LHCN-M2 (cell line): ENCODE measurements at places on chromosomes 2 and 18.

GRCh38 chr2:37582481-37583220 is 88.8 kb downstream of the CDC42EP3 start:
- DNase-seq = peak; percentile 88

- peak; percentile 82 for DNase-seq
Measured at GRCh38 chr2:47360927-47361326, 42.0 kb upstream of the MSH2 start.

DNA sequence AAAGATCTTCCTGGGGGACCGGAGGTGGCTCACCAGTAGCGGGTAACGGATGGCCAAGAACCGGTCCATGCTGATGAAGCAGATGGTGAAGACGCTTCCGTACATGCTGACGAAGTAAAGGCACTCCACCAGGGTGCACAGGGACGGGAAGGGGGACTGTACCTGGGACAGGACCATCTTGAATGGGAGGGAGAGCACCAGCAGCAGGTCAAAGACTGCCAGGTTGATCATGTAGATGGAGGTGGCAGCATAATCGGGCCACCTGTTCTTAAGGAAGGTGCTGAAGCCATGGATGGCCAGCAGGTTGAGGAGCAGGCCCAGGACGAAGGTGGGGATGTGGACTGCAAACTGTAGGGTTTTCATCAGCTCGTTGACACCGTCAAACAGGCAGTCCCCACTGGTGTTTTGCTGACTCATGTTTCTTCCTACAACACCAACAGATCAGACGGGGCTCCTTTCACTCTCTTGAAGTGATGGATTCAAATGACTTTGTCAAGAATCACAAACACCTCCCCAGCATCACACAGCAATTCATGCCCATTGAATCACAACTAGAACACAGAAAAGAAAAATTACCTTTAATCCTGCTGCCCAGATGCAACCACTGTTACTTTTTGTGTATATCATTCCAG is 14.4 kb downstream of the GPR55 start:
- no peak for DNase-seq

- DNase-seq = peak; percentile 88
Measured at GRCh38 chr2:30421604-30422443, 25.2 kb upstream of the LCLAT1 start.

DNA sequence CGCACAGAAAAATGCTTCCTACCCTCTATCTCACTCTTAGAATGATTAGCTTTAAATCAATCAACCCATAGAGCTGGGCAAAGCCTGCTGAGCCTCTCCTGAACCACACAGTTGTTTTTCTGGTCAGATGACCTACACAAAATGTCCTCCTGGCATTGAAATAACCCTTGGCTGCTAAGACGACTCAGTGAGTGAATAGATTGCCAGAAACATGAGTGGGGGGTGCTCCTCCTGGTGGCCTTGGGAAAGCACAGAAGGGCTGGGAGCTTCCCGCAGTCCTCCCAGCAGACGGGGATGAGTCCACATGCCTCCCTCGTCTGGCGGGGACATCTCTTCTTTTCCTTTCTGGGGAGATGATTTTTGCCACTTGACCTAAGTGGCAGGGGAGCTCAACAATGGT is 14.9 kb downstream of the MAL start:
- no peak for DNase-seq

- DNase-seq = no peak
Measured at GRCh38 chr18:49767111-49768050, 46.0 kb downstream of the ACAA2 start.

GRCh38 chr2:137206069-137206468 is 440.7 kb downstream of the THSD7B start:
- DNase-seq = no peak

- DNase-seq = no peak
Measured at GRCh38 chr2:240452462-240453256, 17.2 kb downstream of the GPC1 start.

DNA sequence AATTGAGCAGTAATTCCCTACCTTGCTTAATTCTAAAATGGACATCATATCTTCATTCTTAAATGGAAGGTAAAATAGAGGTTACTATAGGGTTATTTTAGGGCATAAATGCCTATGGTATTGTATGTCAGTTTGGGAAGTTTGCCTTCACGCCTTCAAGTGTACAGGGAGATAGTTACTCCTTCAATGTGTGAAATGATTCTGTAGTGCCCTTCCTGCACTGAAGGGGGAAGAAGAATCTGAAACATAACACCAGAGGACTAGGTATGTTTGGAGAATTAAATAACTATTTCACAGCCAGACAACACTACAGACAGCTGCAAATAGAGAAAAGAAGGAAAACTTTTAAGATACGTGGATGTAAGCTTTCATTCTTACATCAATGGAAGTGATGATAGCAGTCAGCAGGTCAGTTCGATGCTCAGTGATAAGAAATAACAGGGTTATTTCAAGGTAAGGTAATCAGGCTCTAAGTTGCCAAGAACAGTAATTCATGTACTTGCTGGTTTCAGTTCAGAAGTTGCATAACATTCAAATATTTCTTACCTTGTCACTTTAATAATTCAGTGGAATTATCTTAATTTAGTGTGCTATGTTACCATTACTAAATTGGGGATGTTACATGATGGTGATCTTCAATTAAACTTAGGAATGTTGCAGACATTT is 4.0 kb downstream of the PKP4 start:
- peak; percentile 11 for DNase-seq

DNA sequence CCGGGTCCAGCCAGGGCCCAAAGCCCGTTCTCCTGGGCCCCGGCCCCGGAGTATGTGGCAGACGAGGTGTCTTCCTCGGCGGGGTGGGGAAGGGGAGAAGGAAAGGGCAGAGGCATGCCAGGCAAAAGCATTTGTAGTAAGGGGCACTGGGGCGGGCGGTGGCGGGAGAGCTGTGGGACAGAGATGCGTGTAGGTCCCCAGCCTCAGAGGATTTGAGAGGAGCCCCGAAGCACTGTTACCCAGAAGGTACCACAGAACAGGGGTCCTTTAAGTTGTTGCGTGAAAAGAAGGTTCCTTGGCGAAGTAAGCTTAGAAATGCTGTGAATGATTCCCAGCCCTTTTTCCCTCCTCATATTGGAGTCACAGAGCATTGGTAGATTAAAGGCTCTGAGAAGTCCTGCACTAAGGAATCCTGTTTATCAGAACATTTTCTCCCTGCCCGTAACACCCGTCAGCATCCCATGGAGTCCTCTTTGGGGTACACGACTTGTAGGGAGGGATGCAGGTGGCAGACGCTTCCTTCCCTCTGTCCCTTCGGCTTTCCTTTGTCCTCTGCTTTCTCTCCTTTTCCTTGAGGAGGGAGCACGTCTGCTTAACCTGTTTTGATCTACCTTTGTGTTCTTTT is 12.5 kb downstream of the GAREM2 start:
- no peak for DNase-seq

- DNase-seq = no peak
Measured at GRCh38 chr2:120796094-120796493, 60.4 kb downstream of the GLI2 start.

DNA sequence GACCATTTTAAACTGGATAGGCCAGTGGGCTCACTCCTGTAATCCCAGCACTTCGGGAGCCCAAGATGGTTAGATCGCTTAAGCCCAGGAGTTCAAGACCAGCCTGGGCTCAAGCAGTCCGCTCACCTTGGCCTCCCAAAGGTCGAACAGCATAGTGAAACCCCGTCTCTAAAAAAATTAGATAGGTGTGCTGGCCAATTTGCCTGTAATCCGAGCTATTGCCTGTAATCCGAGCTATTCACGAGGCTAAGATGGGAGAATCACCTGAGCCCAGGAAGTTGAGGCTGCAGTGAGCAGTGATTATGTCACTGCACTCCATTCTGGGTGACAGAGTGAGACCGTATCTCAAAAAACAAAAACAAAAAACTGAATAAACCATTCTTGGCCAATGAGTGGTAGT is 52.6 kb upstream of the EMILIN2 start:
- no peak for DNase-seq

DNA sequence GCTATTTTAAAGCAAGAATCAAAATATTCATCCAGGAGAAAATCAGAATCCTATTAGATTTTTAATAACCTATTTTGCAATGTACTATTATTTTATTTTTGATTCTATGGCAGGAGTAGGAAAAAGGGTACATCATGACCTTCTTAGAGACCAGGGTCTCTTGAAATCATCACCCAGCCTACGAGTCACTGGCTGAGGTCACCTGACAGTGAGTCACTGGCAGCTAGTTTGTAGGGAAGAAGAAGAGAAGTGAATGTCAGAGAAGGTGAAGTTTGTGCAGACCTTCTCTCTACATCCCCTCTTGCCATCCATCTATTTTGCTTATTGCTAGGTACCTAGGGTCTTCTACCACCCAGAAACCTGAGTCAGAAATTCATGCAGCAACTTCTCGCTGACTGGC is 144.2 kb downstream of the ALK start:
- DNase-seq = peak; percentile 19

- peak; percentile 98 for DNase-seq
Measured at GRCh38 chr2:170525566-170525900, 189.6 kb upstream of the SP5 start.

DNA sequence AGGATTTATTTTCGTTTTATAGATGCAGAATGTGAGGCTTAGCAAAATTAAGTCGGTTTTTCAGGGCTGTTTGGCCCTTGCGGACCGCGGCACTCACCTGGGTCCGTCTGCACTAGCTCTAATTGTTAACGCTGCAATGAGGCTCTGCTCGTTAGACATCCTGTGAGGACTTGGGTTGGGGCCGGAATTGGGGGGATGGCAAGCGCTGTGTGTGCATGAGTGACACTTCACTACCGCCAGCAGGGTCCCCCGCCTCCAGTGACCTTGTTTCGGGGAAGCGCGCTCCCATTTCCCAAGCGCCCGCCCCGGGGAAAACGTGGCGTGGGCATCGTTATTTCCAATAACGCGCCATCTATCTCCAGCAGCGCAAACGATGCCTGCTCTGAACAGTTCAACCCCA is 54.2 kb downstream of the KCNG2 start:
- no peak for DNase-seq

DNA sequence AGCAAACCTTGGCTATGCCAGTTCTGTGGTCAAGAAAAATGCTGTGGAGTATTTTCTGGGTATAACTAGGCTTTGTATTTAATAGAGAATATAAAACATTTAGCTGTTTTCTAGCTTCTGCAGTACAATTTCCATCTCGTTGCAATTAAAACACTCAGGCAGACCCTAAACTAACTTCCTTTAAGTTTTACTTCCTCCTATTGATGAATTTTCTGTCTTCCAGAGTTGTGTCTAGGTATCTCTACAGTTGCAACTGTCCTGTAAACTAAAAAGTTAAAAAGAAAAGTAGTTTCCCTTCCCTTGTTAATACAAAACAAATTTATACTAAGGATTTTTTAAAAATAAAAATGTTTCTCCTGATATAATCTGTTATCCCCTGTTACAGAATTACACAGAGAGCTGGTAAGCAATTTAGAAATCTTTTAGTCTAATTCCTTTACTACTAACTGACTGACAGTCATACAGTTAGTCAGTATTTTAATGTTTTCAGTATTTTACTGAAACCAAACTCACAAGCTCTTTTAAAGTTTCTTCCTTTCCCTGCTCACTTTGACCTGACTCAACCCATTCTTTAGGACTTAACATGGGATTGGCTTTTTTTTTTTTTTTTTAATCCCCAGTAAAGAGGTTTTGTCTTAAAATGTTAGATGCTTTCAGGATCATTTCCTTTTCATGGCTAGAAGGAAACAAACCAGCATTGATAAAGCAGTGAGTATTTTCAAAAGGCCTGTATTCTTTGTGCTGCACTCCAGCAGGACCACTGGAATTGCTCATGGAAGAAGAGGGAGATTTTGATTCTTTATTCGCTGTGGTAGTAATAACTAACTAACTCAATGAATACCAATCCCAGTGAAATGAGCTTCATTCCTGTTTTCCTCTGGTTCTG is 22.9 kb downstream of the ITGAV start:
- no peak for DNase-seq

DNA sequence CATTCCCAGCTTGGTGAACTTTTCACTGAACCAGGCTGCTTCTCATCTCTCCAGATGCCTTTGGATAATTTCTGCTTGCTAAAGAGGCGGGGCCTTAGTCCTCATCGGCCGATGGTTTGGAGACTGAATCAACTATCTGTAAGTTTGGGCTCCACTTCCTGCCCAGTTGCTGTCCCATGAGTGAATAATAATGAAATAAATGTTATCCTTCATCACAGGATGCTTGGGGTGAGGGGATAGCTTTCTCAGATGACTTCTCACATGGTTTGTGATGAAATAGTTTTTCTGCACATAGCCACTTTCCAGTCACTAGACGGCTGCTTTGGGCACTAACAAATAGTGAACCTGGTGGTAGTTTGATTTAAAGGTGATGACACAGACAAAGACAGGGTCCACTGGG is 376.6 kb upstream of the TRIB2 start:
- peak; percentile 88 for DNase-seq

DNA sequence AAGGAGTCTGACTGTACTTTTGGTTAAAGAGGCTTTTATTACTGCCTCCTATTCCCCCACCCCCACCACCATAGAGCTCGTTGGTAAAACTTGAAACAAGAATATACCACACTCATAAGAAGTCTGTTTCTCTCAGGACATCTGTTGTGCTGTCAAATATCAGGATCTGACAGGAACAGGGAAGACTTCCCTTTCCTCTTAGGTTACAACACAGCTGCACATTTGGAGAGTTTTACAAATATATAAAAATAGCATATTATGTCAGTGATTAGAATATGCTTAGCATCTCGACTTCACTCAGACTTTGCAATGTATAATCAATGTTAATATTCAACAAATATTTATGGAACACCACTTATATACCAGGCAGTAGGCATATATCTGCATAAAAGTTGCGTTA is 439.6 kb upstream of the REG3G start:
- DNase-seq = no peak

GRCh38 chr2:177332026-177332991 is 60.3 kb upstream of the AGPS start:
- peak; percentile 77 for DNase-seq

GRCh38 chr2:12361506-12361905 is 355.2 kb upstream of the TRIB2 start:
- DNase-seq = no peak

- DNase-seq = no peak
Measured at GRCh38 chr2:85419009-85419675, 628 bp downstream of the SH2D6 start.

DNA sequence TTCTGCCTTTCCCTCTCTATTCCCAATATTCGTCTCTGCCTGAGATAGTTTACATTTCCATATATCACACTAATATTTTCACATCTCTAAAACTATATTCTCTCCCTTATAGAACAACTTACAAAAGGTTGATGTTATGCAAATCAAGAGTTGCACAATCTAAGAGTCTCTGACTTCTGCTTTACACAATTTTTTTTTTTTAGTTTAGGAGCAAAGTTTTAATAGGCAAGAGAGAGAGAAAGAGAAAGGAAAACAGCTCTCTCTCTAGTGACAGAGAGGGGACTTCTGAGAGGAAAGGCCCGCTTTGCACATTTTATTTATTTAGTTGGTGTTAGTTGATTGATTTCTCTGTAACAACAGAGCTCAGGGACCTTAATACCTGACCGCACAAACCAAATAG is 380.2 kb downstream of the TXNL1 start:
- no peak for DNase-seq

- no peak for DNase-seq
Measured at GRCh38 chr2:112782234-112782799, 2.0 kb downstream of the IL1A start.

DNA sequence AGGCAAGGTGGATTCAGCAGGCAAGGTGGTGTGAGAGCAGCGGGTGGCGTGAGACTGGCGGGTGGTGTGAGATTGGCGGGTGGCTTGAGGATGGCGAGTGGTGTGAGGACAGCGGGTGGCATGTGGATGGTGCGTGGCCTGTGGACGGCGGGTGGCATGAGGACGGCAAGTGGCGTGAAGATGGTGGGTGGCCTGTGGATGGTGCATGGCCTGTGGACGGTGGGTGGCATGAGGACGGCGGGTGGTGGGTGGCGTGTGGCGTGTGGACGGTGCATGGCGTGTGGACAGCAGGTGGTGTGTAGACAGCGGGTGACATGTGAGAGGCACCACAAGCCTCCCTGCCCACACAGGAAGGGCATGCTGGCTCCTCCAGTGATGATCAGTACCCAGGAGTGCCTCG is 186.9 kb upstream of the SALL3 start:
- DNase-seq = no peak
